ENCODE measurements at places on chromosomes 11 and 22. TPM values are rescaled to one million over a fixed set of nuclear protein-coding genes. Genes with fewer than 3 reads are reported as not detected.

GRCh38 chr11:112156956-112157766 lies 6.7 kb downstream of the IL18 start:
- no peak for DNase-seq

DNA sequence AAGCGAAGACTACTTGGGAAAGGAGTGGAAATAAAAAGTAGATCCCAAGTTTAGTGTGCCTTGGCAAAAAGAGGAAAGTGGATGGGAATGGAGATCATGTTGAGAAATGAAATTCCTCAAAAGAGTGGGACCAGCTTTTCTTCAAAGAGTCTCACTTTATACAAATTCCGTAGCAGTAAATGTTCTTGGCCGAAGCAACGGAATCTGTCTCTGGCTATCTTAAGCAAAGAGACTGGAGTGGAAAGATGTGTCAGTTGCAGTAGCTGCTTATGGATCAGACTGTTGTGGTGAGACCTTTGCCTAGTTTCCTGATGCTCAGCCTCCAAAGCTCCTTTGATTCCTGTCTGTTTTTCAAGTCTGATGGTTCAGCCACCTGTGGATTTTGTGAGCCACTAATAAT lies 73.6 kb downstream of the CSTPP1 start:
- no peak for DNase-seq

DNA sequence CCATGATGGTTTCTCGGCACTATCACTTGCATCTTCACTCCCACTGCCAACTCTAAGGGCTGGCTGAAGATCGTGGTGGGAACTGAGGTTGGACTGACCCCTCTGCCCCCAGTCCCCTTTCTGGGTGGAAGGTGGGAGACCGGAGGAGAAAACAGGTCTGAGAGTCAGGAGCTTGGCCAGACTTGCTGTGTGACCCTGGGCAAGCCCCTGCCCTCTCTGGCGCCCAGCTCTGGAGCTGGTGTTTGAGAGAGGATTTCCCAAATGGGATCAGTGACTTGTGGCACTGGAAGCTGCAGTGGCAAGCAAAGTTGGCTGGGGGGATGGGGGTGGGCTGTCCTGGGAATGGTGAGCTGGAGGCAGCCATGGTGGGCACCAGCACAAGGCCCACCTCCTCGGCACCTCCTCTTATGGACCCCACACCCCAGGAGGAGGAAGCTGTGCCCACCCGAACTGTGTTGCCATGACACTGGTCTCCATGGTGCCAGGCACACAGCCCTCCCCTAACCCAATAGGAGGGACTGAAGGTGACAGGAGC lies 6.5 kb upstream of the PDE2A start:
- DNase-seq, result no peak

- DNase-seq, result no peak
Measured at GRCh38 chr11:12715941-12716340, 41.7 kb downstream of the TEAD1 start.

GRCh38 chr11:13885083-13885482 lies 77.4 kb upstream of the SPON1 start:
- DNase-seq, result no peak

- no peak for DNase-seq
Measured at GRCh38 chr11:34044664-34045485, 6.7 kb upstream of the CAPRIN1 start.

MS4A6E gene
- polyA plus RNA-seq, result not detected

DNA sequence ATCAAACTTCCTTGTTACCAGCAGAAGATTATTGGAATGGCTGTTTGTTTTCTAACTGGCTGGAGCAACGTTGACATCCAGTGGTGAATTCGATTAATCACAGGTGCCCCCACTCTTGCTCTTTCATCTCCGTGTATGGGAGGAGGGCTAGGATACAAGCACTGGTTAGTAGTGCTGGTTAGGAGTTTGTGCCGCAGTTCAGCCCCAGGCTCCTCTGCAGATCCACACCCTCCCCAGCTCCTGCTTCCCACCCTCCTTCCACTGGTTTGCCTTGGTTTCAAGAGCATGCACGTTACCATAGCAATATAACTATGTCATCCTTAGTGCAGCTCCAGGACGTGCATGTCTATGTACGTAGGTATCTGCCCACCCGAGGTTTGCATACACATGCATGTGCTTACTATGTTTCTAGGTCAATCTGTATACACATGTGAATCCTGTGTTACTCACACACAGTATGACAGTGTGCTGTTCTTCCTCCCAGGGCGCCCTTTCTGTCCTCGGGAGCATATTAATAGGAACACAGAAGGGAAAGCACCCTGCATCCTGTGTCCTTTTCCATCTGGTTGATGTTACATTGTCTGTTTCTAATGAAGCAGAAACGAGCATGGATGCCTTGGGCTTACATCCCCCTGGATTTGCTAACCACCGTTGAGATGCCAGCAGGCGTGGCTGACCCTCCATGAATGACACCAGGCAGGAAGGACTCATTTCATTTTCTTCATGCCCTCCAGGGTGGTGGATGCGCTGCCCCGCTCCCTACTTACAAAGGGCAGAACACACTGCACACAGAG lies 539.3 kb downstream of the OPCML start:
- no peak for DNase-seq

DNA sequence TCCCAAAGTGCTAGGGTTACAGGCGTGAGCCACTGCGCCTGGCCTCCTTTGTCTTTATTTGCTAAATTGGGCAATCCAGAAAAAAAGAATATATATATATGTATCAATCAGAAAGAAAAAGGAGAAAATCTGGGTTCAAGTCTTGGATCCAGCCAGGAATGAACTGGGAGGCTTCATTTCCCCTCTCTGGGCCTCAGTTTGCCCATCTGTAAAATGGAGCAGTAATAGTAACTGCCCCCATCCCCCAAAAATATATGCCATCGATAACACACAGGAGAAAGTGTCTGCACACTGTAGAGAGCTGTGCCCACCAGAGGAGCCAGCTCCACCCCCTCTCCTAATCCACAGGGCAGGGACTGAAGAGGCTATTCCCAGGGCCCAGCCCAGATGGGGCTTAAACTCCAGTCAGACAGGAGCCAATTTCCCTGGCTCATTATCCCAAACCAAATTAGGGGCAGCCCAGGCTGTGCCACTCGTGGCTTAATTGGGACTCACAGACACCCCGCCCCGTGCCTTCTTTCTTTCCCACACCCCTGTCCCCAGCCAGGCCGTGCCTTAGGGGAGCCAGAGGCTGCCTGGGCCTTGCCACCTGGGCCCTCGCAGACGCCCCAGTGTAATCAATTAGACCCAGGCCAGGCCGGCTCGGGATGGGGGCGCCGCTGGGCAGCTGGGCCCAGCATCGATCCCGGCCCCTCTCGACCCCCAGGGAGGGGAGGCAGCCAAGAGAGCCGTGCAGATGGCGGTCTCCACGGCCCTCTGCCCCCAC lies 171.5 kb downstream of the MN1 start:
- DNase-seq, result no peak

- DNase-seq, result no peak
Measured at GRCh38 chr11:134915212-134915611, 503.2 kb upstream of the B3GAT1 start.

DNA sequence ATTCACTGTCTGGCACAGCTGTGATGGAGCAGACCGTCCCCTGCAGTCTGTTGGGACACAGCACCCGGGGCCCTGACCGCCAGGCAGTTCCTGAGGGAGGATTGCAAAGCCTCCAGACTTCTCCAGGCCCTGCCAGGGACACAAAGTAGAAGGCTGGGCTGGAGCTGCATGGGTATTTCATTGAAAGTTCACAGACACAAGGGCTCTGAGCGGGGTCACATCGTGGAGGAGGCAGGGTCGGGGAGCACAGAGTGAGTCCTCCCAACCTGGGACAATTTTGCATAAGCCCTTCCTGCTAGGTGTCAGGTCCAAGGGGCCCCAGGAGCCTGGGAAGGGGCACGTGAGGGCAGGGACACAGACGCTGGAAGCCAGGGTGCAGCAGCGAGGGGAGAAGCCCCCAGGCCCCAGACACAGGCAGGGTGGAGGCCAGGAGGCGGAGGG lies 15.7 kb downstream of the IFITM10 start:
- DNase-seq, result no peak

APOL3 gene
- polyA plus RNA-seq, result 102 TPM

DNA sequence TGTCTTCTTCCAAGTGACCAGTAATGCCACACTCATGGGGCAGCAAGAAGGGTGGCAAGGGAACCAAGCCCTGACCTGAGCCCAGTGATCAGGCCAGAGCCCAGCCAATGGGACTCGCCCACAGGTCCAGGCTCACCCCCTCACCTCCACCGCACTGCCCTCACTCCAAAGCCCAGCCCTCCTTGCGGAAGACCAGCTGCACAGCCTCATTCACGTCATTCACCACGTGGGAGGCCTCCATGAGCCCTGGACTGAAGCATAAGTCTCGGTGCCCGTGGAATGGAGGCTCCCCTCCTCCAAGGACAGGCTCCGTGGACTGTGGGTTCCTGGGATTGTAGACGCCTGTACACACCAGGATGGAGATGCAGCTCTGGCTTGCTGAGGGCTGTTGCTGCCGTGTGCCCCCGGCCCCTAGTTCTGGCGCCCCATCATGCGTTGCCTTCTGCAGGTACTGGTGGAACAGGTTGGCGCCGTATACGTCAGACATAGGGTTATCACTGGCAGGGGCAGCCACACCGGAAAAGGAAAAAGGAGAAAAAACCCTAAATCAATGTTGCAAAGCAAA lies 16.8 kb upstream of the TMEM121B start:
- no peak for DNase-seq
